Stimulated activated CD4-positive, alpha-beta T cell treated with anti-CD3 and anti-CD28 coated beads, Interleukin-4, amount 100 ng/mL, for 24 hours (primary cell): ENCODE measurements at places on chromosomes 4 and X.

DNA sequence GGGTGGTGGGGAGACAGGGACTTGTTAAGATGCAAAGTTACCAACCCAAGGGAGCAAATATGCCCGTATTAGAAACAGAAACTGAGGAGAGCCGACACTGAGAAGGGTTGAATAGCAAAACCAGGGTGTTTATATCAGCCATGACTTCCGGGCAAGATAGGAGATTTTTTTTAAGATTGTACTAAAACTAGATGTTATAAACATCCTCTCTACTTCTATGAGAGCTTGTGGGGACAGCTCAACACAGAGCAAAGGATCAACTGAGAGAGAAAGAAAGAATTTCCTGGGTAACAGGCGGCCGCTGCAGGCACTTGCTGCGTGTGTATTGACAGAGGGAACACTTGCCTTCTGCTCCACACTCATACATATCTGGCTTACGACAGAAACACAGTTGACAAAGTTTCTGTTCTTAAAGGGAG, 49.1 kb upstream of the FBXW7 start:
- DNase-seq, result no peak

DNA sequence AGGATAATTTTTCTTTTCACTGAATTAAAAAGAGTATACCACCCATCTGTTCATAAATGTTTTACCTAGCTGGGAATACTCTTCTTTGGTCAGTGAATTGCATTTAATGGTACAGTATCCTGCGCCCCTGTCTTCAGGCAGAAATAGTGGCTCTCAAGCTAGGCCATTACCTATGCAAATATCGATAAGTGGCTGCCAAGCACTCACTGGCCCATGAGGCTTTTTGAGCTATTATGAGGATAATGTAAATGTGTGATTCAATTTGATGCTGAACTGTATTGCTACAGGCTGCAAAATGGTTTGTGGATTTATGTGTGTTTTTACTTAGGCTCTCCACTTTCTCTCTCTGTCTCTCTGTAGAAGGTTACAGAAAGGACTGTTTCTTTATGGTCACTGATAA, 30.1 kb upstream of the MTMR1 start:
- no peak for DNase-seq

DNA sequence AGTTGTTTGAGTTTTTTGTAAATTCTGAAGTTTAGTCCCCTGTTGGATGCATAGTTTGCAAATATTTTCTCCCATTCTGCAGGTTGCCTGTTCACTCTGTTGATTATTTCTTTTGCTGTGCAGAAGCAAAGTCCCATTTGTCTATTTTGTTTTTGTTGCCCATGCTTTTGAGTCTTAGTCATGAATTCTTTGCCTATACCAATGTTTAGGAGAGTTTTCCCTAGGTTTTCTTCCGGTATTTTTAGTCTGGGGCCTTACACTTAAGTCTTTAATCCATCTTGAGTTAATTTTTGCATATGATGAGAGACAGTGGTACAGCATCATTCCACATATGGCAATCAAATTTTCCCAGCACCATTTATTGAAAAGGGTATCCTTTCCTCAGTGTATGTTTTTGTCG, 405.8 kb upstream of the RPS6KA3 start:
- DNase-seq, result no peak

- no peak for DNase-seq
These were observed 20.7 kb downstream of the L1CAM start for GRCh38 chrX:153865321-153865580.

DNA sequence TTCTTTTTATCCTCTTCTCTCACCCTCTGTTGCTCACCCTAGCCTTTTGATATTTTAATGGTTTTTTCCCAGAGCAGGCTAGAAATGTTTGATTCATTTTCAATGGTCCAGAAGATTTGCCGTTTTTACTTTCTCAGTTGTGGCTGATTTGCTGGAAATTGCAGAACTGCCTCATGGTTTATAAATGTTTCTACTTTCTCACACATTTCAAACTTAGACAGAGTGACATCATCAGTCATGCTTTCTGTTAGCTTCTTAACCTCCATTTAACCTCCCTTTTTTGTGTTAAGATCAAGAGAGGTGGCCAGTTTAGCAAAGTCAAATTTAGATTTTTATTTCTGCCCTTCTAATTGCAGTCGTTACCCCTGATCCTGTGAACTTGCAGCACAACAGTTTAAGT, 8.7 kb downstream of the RXFP1 start:
- no peak for DNase-seq

DNA sequence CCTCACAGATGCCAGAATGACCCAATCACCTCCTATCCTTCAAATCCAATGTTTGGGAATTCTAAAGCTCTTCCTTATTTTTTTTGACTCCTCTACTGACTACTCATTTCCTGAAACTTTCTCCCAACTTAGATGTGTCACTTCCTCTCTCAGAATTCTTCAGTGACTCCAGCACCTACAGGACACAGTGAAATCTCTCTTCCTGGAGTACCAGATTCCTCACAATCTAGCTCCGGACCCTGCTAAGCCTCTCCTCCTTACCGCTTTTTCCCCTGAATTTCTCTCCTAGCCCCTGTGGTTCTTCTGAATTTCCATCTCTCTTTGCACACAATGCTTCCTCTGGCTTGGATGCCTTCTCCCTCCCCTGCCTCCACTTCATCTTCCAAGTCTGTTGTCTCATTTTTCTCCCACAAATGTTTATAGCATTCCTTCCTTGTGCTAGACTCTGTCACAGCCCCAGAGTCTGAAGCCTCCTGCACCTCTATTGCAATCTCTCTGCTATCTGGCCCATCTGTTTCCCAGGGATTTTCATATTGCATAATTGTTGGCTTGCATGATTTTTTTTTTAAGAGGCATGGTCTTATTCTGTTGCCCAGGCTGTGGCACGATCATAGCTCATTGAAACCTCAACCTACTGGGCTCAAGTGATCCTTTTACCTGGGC, 80.1 kb downstream of the ANAPC4 start:
- DNase-seq, result no peak
